ENCODE measurements at places on chromosomes 16 and 17. TPM values are rescaled to one million over a fixed set of nuclear protein-coding genes. Genes with fewer than 3 reads are reported as not detected.

MIEN1 gene
- 45.7 TPM for total RNA-seq

SLC2A4 gene
- not detected for total RNA-seq

TMEM100 gene
- total RNA-seq: not detected

DNA sequence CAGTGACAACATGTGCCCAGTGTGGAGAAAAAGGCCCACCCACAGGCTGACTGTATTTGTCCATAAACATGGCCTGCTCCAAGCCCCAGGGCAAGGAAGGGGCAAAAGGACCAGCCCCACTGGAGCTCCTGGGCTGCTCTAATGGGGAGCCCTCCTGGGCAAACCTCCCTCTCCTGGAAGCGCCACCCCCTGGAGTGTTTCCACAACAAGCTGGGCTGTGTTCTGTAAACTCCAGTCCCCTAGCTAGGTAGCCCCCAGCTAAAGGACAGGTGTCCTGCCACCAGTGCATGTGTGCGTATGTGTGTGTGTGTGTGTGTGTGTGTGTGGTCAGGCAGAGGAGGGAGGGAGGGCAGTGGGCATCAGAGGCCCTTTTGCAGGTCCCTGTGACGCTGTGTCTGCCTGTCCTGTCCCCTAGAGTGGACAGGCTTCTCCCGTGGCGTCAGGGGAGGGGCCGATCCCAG lies 11.3 kb upstream of the STAC2 start:
- DNase-seq: no peak
- peaks cover 9% of the 10 kb centered on the region for H3K27me3 ChIP-seq
- H3K27ac ChIP-seq: no peak overlapping the region
- no peak overlapping the region for H3K4me3 ChIP-seq

DNA sequence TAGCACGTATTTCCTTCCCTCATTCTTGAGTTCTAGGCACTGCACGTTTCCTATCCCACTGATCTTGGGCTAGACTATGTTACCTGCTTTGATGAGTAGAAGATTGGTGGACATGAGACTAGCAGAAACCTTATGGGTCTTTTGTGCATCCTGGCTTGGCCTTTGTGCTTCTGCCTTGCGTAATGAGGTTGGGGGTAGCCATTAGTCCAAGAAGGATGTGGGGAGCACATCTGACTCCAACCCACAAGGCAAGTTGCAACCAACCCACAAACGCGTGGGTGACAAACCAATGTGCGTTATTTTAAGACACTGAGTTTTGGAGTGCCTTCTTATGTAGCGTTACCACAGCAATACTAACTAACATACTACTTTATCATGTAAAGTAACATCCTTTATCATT lies 180.4 kb upstream of the IRX5 start:
- H3K4me3 ChIP-seq: no peak overlapping the region
- no peaks in the 10 kb centered on the region for H3K4me1 ChIP-seq
- H3K36me3 ChIP-seq: no peaks in the 10 kb centered on the region
- H3K27me3 ChIP-seq: no peaks in the 10 kb centered on the region
- DNase-seq: no peak

DNA sequence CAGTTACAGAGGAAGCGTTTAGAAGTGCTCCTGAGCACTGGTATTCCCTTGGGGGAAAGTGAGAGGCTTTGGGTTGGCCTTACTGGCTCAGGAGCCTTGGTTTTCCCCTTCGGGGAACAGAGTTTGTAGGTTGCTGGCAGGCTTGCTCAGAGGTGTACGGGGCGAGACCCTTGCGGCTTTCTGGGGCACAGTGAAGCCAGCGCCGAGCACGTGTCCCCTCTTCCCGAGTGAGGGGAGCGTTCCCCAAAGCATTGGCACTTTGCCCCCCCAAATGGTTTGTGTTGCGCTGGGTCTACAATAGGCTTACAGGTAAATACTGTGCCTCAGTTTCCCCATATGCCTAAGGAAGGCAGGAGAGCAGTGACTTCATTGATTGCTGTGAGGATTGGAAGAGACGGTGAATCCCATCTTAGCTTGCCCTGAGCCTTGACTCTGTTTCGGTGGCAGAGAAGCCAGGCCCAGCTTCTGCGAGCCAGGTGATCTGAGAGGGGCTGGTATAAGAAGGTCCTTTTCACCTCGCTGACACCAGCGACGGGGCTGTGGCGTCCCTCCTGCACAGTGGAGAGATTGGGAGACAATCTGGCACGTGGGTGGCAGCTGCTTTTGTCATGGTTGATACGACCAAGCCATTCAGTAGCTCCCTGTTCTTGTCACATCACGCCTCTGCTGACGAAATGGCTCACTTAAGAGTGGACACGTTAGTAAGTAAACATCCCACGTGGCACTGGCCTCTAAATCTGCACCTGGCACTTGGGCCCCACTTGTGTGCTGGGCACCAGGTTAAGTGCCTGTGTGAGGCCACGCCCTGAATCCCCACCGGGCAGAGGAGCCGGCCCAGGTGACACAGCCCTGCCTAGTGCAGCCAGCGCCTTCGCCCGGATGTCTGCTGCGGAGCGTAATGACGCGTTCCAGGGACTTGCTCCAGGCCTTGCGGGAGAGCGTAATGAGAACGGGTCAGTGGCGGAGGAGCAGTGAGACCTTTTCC lies 55.0 kb downstream of the MEAK7 start:
- no peak overlapping the region for H3K27ac ChIP-seq
- H3K4me1 ChIP-seq: no peaks in the 10 kb centered on the region
- peaks cover 7% of the 10 kb centered on the region for H3K27me3 ChIP-seq
- H3K36me3 ChIP-seq: no peaks in the 10 kb centered on the region
- no peak overlapping the region for H3K4me3 ChIP-seq
- no peak for DNase-seq

- H3K27me3 ChIP-seq: peaks cover 24% of the 10 kb centered on the region
- no peaks in the 10 kb centered on the region for H3K36me3 ChIP-seq
- DNase-seq: no peak
- no peak overlapping the region for H3K4me3 ChIP-seq
- H3K4me1 ChIP-seq: no peaks in the 10 kb centered on the region
Observed at GRCh38 chr17:8698162-8698971, 46.3 kb downstream of the CCDC42 start.

- H3K36me3 ChIP-seq: no peaks in the 10 kb centered on the region
- H3K4me1 ChIP-seq: no peaks in the 10 kb centered on the region
- no peak for DNase-seq
- no peak overlapping the region for H3K27ac ChIP-seq
Observed at GRCh38 chr16:79838496-79839259, 238.1 kb upstream of the MAF start.

DNA sequence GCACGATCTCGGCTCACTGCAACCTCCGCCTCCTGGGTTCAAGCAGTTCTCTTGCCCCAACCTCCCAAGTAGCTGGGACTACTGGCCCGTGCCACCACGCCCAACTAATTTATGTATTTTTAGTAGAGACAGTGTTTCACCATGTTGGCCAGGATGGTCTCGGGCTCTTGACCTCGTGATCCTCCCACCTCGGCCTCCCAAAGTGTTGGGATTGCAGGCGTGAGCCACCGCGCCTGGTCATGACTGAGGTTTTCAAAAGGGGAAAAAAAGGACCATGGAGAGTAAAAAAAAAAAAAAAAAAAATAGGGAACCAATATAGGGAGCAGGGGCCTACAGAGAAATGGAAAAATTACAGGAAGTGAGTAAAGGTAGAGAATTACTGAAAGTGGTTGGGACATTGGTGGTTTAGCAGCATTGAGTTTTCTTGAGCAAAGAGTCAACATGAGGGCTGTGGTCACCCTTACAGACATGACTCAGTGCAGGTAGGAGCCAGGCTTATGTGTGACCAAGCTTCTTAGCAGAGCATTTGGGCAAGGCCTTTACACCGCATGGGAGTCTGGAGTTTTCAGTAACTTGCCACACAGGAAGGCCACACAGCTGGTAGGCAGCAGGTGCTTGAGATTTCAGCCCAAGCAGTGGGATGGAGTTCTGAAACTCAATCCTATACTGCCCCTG lies 447.3 kb downstream of the HS3ST3B1 start:
- no peak for DNase-seq
- no peak overlapping the region for H3K27ac ChIP-seq
- no peaks in the 10 kb centered on the region for H3K36me3 ChIP-seq
- H3K4me1 ChIP-seq: no peaks in the 10 kb centered on the region

DNA sequence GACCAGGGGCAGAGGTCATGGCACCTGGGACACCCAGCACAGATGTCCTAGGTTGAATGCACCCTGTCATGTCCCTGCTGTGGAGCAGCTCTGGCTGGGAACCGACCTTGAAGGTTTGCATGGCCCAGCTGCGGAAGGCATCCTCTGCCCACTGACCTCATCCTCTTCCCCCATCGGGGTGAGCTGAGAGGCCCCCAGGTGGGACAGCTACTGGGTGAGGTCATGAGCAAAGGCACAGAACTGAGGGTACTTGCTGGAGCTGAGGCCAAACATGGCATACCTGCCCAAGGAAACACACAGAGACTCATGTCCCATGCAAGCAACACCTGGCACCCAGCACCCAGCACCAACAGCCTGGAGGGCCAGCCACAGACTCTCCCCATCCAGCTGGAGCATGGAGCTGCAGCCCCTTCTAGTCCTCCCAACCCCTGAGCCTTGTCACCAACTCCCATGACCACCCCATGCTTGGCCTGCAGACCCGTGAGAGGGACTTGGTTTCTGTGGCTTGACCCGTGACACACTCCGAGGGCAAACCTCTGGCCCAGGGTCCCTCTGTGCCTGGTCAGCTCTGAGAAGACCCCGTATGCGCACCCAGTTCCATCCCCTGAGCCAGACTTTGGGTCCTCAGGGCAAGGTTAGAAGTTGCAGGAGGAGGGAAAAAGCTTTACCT lies 33.1 kb downstream of the LGALS9 start:
- H3K27ac ChIP-seq: no peak overlapping the region
- DNase-seq: no peak
- no peaks in the 10 kb centered on the region for H3K36me3 ChIP-seq
- no peaks in the 10 kb centered on the region for H3K27me3 ChIP-seq
- H3K4me1 ChIP-seq: no peaks in the 10 kb centered on the region

- no peak overlapping the region for H3K27ac ChIP-seq
- DNase-seq: no peak
- H3K36me3 ChIP-seq: no peaks in the 10 kb centered on the region
- no peaks in the 10 kb centered on the region for H3K4me1 ChIP-seq
- no peak overlapping the region for H3K4me3 ChIP-seq
Observed at GRCh38 chr16:58960484-58960883, 226.4 kb upstream of the GOT2 start.

DNA sequence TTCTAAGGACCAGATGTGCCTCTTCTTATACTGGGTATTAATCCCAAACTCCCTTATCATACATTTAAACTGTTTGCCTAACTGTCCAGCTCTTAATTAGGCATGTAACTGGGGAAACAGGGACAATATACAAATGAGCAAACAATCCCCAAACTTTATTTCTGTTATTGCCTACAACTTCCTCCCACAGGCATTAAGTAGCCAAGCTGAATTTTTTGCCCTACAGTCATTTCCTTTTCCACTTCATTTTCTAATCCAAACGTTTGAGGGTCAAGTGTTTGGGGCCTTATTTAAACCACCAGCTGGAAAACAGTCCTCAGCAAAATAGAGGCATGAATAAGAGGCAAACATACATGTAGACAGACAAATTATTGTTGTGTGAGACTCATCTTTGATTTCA lies 77.4 kb upstream of the CCL2 start:
- H3K4me1 ChIP-seq: no peaks in the 10 kb centered on the region
- DNase-seq: no peak
- peaks cover 7% of the 10 kb centered on the region for H3K27me3 ChIP-seq
- no peak overlapping the region for H3K27ac ChIP-seq
- no peak overlapping the region for H3K4me3 ChIP-seq

GRCh38 chr17:48027322-48027981 lies 10.1 kb downstream of the COPZ2 start:
- DNase-seq: no peak
- no peak overlapping the region for H3K4me3 ChIP-seq

GRCh38 chr17:36717088-36717487 lies 115.7 kb downstream of the MRM1 start:
- H3K4me3 ChIP-seq: no peak overlapping the region
- H3K36me3 ChIP-seq: no peaks in the 10 kb centered on the region
- peaks cover 3% of the 10 kb centered on the region for H3K27me3 ChIP-seq
- DNase-seq: no peak
- peaks cover 35% of the 10 kb centered on the region for H3K4me1 ChIP-seq

DNA sequence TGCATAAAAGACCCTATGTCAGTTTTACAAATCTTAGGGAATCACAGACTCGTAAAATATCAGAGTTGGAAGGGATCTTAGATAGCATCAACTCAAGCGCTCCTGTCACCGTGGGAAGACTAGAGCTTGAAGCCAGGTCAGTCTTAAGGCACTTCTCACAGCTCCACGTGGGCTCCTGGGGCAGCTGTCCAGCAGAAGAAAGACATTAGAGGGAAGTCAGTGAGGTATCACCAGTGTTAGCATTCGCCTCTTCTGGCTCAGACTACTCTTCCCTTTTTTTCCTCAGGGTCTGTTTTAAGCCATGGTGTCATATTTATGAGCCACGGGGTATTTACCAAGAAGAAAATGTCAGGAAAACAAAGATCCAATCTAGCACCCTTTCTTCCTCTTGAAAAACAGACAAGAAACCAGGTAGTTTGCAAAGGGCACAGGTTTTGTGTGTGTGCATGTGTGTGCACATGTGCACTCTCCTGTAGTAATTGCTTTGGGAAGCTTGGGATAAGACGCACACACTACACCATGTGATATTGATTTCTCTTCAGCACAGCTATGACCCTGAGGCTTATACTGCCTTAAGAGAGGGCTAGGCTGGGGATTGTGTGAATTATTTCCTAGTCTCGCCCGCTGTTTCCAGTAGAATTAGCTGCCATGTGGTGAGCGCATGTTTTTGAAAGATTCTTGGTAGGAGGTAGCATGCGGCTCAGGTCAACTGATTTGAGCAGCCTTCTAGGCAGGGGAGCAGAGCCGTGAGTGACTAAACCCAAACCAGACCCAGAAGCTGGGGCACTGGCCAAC lies 61.0 kb upstream of the ELAC2 start:
- H3K4me3 ChIP-seq: no peak overlapping the region
- no peaks in the 10 kb centered on the region for H3K27me3 ChIP-seq
- no peak for DNase-seq
- no peaks in the 10 kb centered on the region for H3K36me3 ChIP-seq
- H3K4me1 ChIP-seq: peaks cover 4% of the 10 kb centered on the region

DNA sequence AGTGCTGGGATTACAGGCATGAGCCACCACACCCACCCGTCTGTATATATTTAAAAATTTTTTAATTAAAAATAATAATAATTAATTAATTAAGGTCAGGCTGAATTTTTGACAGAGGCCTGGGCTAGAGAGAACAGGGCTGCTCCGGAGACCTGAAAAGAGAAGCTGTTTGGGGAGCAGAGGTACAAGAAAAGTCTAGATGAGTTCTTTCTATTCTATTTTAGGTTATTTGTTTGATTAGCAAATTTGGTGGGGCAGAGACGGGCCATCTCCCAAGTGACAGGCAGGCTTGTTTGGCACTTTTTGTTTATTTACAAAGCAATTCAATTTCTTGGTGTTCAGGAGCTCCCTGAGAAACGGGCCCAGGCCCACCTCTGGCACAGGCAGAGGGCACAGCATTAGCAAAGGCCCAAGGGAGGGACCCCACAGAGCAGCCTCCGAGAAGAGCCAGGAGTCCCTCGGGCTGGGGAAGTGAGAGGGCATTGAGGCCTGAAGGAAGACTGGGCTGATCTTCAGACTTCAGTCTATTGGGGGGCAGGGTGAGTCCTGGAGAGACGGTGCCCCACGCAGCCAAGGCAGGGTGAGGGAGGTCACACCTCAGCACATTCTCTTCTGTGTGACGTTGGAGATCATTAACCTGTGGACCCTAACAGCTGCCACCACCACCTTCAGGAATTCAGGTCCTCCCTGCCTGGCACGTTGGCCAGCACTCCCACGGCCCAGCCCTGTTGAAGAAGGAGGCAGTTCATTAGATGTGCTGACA lies 10.8 kb upstream of the RIPOR1 start:
- H3K4me3 ChIP-seq: peak overlapping the region; percentile 83
- H3K4me1 ChIP-seq: peaks cover 87% of the 10 kb centered on the region
- H3K36me3 ChIP-seq: no peaks in the 10 kb centered on the region
- H3K27ac ChIP-seq: peak overlapping the region; percentile 98
- no peaks in the 10 kb centered on the region for H3K27me3 ChIP-seq
- peak; percentile 68 for DNase-seq
